ENCODE measurements at places on chromosomes 3 and 15.

DNA sequence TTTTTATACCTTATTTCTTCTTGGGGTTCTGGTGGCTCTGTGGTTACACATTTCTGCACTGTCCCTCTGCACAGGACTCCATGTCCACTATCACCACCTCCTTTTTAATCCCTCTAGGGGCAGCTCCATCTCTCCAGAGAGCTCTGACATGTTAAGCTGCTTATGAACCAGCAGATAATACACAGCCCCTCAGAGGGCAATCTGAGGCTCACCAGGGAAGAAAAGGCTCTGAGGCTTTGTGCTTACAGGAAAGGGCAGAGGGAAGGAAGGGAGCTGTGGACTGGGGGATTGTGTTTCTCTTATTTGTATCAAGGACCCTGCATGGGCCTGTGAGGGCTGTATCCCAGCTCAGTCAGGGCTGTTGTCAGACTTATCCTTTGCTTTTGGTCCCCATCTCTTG lies 164.5 kb downstream of the EPHB1 start:
- no peak for DNase-seq

- no peak for DNase-seq
These were observed 75.8 kb downstream of the MAP2K5 start for GRCh38 chr15:67618297-67618696.

DNA sequence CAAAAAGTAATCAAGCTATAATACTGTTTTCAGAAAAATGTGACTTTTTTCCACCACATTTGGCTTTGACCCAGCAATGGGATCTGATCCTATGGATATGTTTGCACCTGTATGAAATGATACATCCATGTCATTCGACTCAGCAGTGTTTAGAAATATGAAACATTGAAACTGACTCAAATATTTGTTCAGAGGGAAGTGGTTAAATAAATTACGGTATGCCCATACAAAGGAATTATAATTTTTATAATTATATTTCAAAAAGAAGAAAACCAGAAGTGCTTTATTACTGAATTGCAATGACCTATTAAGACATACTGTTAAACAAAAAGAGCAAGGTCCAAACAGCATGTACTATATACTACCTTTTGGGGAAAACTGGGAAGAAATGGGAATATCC lies 546.5 kb downstream of the MAGI1 start:
- DNase-seq, result no peak

DNA sequence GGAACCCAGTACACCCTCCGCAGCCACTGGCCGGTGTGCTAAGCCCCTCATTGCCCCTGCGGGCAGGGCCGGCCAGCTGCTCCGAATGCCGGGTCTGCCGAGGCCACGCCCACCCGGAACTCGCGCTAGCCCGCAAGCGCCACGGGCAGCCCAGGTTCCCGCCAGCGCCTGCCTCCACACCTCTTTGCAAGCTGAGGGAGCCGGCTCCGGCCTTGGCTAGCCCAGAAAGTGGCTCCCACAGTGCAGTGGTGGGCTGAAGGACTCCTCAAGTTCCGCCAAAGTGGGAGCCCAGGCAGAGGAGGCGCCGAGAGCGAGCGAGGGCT lies 81.4 kb upstream of the BCHE start:
- no peak for DNase-seq

DNA sequence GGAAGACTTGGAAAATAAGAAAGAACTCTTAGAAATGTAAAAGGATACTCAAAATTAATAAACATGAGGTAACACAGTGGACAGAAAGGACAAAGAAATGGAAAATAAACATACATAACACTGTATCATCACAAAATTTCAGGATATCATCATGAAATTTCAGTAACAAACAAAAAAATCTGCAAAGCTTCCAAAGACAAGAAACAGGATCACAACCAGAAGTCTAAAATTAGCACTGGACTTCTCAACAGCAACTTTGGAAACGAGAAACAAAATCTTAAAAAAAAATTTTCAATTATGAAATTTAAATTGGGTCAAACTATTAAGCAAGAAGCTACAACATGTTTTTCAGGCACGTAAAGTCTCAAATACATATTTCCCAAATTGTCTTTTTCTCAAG lies 238.8 kb downstream of the STAG1 start:
- no peak for DNase-seq

DNA sequence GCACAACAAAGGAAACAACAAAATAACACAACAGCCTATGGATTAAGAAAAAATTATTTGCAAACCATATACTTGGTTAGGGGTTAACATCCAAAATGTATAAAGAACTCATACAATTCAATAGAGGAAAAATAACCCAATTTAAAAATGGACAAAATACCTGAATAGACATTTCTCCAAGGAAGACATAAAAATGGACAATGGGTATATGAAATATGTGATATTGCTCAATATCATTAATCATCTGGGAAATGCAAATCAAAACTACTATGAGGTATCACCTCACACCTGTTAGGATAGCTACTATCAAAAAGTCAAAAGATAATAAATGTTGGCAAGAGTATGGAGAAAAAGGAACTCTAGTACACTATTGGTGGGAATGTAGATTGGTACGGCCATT lies 71.0 kb upstream of the THRB start:
- DNase-seq, result no peak

DNA sequence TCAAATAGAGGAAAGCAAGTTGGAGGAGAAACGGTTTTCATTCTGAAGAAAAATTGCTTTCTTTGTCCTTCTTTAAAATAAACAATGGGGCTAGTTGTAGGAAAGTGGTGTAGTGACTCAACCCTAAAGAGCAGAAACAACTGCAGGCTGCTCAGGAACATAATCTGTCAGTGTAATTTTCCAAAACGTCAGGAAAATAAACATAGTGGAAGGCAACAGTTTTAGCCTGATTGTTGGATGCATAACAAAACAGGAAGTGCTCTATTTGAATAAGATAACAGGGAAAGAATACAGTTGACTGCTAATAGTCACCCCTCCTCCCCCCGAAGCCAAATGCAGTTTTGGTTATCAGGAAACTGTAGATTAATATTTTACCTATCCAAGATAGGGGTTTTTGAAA lies 167.6 kb downstream of the ECT2 start:
- no peak for DNase-seq

DNA sequence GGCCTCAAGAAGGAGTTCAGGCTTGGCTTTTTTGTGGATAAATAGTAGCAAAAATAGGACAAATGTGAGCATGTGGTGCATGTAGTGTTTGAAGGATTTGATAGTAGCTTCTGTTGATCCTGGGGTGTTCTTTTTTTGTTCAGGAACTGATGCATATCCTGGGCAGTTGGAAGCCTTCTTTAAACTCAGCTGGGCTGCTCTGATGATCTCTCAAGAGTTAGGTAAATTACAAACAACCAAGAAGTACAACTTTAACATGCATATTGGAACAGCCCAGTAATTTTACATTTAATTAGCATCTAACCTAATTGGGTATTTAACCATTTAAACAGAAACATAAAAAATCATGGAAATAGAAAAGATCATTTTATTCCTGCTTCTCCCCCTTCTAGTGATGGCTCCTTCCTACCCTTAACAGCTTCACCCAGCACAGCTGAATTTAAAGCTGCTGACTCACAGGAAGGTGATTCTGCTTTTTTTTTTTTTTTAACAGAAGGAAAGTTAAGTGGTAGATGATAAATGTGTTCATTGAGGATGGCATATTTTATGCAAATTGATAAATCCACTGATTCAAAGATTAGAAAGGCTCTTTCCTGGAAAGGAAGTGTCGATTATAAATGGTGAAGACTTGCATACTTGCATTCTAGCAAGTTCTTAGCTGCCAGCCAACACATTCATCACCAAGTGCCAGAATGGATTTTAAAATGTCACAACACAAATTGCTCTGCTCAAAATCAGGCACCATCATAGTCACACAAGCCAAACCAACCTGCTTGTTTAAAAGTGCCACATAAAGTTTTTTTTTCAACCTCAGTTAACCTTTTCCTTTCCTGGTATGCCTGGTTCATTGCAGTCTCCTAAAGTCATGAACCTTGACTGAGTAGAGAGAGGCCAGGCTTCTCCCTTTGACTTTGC lies 20.0 kb downstream of the SLC35G2 start:
- no peak for DNase-seq

DNA sequence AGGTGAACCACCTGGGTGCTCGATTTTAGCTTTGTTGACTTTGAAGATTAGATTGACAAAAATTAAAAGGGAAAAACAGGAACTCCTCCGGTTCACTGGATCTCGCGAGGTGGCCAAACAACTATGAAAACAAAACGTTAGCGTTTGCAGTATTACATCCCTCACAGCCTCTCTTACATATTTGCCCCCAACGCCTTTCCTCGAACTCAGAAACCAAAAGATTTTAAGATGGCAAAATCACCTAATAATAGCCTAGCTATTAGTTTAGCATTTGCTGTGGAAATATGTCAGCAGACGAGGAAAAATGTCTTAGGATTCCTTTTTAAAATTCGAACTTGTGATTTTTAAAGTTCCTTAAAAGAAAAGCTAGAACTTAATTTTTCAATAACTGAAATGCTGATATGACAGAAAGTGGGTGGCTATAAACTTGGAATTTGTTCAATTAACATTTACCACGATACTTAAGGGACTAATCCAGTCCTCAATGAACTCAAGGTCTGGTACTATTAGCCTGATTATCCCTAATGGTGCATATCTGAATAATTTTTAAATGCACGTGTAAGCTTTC lies 491 bp upstream of the SENP7 start:
- no peak for DNase-seq

- DNase-seq, result no peak
These were observed 4.9 kb downstream of the PRICKLE2 start for GRCh38 chr3:64220161-64220914.

GRCh38 chr3:127671523-127672428 lies 976 bp upstream of the ABTB1 start:
- peak; percentile 33 for DNase-seq

DNA sequence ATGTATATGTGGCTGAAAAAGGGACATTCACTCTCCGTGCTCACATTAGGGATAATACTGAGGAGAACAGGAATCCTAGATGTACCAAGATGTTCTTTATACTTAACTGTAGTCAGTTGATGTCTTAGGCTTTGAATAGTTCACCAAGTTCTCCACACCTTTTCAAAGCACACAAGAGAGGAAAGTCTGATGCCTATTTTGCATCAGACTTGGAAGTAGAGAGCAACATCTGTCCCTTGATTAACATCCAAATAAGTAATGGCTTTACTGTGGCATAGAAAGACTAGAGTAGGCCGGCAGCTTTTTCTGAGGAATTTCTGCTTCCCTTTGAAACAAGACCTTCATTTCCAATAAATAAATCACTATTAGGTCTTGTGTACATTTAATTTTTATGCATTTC lies 34.0 kb downstream of the PIGB start:
- no peak for DNase-seq

- DNase-seq, result no peak
These were observed 195.3 kb downstream of the THRB start for GRCh38 chr3:24299246-24299805.

- DNase-seq, result no peak
These were observed 76.2 kb downstream of the MB21D2 start for GRCh38 chr3:192841428-192841827.

DNA sequence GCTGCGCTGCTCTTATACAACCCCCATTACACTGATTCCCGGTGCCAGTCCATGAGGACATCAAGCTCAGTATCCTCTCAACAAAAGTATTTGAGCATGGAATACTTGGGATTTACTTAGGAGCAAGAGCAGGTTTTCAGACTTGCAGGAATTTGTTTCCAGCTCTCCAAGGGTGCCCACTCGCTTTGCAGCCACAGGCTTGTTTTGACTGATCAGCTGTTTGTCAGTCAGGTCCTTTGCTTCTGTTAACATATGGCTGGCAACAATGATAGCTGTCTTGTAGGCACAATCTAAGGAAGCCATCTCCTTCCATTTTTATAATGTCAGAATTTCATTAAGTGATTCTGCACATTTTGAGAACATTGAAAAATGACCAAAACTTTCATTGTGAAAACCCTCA lies 38.2 kb upstream of the MCF2L2 start:
- DNase-seq, result no peak

GRCh38 chr3:55483196-55484095 lies 3.7 kb downstream of the WNT5A start:
- DNase-seq, result no peak

DNA sequence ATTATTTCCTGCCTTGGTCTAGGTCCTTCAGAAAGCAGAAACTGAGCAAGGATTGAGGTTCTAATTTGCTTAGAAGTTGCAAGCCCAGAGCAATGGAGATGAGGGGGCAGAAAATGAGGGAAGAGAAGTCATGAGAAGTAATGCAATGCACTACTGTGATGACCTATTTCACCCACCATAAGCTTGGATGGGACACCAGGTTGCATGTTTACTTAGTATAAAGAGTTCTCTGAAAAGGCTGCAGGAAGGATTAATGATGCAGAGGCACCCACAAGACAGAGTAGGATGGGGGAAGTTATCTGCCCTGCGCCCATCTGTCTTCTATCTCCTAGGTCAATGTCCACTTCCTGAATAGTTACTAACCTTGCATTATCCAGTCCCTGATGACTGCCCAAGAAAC lies 84.8 kb upstream of the SNRK start:
- no peak for DNase-seq

- DNase-seq, result no peak
These were observed 15.5 kb downstream of the RABL3 start for GRCh38 chr3:120726791-120727190.

DNA sequence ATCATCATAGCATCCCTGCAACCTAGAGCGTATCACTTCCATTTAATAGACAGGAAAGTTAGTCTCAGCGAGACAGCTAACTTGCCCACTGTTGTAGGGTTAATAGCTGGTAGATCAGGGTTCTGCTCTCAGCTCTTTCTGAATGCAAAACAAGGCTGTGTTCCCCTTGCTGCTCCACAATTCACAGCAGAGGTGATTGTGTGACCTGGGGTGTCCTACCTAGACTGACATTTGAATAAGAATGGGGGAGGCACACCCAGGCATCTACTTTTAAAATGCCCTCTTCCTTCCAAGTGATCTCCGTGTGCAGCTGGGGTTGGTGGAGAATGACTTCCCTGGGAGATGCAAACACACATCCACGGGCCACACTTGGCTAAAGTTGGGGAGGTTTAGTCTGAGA lies 43.0 kb upstream of the CACNA2D3 start:
- DNase-seq, result no peak

- DNase-seq, result no peak
These were observed 73.0 kb downstream of the OXNAD1 start for GRCh38 chr3:16337856-16338540.

DNA sequence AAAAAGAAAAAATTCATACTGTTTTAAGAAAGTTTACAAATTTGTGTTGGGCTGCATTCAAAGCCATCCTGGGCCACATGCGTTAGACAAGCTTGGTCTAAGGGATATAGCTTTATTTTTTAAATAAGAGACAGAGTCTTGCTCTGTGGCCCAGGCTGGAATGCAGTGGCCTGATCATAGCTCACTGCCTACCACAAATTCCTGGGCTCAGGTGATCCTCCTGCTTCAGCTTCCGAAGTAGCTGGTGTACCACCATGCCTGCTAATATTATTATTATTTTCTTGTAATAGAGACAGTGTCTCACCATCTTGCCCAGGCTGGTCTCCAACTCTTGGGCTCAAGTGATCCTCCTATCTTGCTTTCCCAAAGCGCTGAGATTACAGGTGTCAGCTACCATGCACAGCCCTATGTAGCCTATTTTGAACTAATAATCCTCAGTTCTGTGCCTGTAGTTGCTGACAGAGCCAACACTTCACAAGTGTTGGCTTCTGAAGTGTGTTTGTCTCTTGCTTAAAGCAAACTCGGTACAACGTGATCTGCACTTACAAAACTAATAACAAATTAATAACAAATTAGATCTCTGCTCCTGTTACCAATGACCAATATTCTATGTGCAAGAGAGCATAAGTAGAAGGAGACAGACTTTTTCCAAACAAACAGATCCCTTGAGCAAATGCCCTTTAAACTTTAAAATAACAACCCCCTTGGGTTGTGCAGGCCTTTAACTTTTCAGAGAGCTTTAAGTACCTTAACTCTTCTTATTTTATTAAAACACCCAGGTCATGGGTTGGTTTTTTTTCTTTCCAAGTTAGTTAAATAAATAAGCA lies 135.2 kb downstream of the VGLL4 start:
- no peak for DNase-seq
